ENCODE measurements at places on chromosomes 7 and 10.

DNA sequence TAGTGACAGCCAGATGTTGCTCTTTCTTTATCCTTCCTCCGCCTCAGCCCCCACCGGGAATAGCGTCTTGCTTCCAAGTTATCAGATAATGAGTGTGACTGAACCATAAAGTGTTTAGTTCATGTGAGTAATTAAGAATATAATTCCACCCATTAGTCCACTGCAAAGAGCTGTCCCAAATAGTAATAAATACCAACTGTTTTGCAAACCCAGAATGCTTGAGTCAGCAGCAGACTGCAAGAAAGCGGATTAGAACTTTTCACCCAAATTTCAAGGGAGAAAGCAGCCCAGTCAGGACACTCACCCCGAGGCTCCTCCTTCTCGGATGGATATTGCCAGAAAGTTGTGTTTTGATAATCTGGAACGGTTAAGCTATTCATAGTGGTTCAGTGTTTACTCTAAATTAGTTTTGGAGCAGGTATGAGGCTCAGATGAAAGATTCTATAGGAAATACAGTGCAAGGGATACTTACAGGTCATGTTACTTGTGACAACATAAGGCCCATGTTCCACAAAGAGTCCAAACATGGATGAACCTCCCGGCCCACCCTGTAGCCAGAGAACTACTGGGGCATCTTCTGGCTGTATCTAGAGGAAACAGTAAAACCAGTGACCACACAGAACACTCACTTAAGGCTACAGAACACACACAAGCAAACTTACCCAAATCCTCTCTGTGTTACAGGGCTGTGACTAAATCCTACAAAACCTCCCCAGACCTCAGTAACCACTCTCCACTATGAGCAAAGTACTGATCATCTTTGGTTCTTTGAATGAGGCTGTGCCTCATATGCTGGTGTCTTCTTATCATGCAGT, 50.5 kb downstream of the CPVL start:
- DNase-seq, result no peak

- DNase-seq, result no peak
Measured at GRCh38 chr7:102473271-102473991, 5.3 kb downstream of the POLR2J start.

GRCh38 chr10:63114031-63114814, 18.9 kb upstream of the NRBF2 start:
- DNase-seq, result no peak

GRCh38 chr7:30898411-30898810, 13.2 kb upstream of the AQP1 start:
- no peak for DNase-seq

DNA sequence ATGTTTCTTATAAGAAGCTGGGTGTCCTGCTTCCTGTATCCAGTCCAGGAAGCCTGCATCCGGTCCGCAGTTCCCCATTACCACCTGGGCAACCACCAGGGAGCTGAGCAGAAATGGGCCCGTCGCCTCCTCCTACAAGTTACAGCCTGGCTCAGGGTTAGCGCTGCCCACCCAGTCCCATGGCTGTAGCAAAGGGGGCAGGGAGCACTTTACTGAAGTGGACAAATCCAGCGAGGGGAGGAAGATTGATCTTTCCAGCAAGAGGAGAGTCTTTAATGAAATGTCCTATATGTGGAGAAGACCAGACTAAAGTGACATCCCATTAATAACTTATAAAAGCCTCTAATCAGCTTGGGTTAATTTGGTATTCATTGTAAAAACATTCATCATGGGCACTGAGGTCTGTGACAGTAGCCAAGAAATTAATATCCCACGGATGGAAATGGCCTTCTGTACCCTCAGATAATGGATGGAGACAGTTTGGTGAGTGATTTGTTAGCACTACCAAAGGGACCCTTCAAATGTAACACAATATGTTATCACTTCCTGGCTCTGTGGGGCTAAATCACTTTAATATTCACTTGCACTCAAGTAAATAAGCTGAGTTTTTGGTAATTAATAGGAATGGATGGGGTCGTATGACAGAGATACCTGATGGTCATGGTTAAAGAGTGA, 323.4 kb downstream of the PAXIP1 start:
- DNase-seq, result no peak

GRCh38 chr10:5373307-5373706, 8.5 kb downstream of the UCN3 start:
- no peak for DNase-seq

DNA sequence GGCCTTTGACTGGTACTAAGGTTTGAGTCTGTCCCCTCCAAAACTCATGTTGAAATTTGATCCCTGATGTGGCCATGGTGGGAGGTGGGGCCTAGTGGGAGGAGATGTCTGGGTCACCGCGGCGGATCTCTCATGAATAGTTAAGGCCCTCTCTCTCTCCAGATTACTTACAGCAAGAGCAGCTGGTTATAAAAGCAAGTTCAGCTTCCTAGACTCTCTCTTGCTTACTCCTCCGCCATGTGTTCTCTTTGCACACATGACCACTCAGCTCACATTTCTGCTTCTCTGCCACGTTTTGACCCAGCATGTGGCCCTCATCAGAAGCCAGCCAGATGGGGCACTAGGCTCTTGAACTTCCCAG, 29.9 kb upstream of the ZMIZ1 start:
- DNase-seq, result no peak

DNA sequence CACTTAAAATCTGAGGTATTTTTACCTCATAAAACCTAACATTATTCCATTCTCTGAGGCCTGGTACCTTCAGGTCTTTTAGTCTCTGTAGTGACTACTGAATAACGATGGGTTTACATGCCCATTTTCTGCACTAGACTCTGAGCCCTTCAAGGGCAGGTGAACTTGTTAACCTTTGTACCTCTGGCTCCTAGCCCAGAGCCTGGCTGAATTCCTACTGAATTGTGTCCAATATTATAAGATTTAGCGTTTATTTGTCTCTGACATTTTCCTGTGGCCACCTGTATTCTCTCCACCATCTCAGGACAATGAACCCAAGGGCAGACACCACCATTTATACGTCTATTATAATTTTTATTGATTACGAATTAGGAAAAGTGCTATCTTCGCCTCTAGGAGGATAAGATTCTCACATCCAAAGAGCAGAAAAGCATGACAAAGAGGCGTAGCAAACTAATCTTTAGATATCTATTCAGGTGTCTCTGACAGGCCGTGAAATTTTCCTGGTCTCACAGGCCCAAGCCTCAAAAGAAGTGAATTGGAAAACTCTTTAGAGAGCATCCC, 27.9 kb upstream of the HNRNPH3 start:
- DNase-seq, result no peak

DNA sequence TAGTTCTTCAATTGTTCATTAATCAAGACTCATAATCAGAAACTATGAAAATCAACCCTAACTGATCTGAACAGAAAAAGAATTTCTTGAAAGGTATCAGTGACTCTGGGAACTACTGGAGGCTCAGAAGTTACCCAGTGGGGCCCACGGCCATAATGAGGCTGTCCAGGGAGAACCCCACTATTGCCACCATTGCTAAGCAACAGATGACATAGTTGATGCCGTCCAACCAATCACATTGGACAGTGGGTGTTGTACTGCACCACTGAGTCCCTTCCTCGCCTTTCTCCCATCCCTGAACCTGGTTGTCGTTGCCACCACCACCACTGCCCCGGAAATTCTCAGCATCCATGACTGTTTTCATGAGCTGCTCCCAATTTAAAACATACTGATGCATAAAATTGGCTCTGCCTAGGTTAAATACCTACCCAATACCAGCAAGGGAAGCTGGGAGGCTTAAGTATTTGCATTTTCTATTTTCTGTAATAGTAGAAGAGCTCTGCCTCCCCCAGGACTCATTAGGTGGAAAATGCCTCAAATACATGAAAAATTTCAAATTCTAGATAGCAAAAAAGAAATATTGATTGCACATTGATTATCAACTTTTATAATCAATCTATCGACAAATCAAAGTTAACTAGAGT, 26.7 kb upstream of the USP6NL start:
- DNase-seq, result no peak

DNA sequence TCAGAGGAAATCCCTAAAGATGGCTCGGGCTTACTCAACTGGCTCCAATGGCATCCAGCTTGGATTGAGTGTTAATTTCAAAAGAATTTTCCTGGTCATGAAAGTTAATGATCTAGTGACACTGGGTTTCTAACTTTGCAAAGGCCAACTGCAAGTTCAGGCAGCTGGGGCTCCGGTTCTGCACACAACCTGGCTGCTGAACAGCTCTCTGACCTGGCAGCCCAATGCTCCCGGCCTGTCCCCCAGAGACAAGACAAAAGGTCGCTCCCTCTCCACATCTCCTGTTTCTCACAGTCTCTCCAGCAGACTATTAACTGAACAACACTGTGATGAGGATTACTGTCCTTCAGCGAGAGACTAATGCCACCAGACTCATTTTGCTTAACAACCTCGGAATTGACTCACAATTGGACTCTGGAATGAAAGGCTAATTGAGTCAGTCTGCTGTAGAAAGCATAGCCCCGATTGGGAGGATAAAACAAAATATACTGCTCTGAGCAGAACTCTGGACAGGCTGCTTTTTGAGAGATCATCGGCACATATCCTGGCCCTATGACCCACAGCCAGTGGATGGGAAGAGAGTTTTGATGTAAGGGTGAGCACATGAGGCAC, 174.5 kb downstream of the GFRA1 start:
- DNase-seq, result no peak

- DNase-seq, result no peak
Measured at GRCh38 chr7:121575194-121575765, 179.2 kb upstream of the FAM3C start.

- DNase-seq, result no peak
Measured at GRCh38 chr7:74587435-74588126, 69.9 kb upstream of the GTF2I start.

- DNase-seq, result no peak
Measured at GRCh38 chr7:87173471-87173870, 21.2 kb downstream of the DMTF1 start.

GRCh38 chr10:119834188-119834587, 38.5 kb downstream of the MCMBP start:
- no peak for DNase-seq

- no peak for DNase-seq
Measured at GRCh38 chr7:141738592-141739013, 445 bp downstream of the SSBP1 start.

- DNase-seq, result no peak
Measured at GRCh38 chr7:107180378-107180777, 11.6 kb downstream of the HBP1 start.

DNA sequence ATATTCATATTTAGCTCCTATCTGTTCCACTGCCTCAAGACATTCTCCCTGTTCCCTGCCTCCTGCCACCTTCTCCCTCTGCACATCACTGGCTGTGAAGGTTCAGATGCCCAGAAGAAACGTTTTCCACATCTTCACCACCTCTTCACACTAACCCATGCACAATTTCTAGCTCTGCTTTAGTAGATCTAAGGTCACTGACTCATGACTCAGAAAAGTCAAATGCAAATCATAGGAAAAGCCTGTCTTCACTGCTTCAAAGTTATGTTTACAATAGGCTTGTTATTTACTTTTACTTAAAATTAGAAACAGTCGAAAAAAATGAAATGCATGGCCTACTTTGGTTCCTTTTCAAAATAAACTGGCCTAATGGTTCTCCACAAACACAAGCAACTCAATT, 2.5 kb downstream of the SCRN1 start:
- no peak for DNase-seq

DNA sequence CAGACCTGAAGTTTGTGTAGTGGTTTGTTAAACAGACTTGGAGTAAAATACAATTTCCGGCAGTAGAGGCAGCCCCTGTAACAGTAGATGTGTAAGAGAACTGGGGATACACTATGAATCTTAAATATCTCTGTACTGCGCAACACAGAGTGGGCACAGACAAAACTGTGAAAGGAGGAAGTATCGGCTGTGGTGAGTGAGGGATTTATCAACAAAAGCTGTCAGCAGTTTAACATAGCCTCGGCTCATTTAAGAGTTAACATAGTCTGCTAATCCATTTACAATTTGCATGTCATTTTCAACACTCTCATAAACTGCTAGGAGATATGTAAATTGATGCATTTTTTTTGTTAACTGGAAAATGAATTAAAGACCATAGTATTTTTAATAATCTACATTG, 225.2 kb downstream of the ZWINT start:
- no peak for DNase-seq

- no peak for DNase-seq
Measured at GRCh38 chr7:121966276-121966934, 93.4 kb downstream of the PTPRZ1 start.

DNA sequence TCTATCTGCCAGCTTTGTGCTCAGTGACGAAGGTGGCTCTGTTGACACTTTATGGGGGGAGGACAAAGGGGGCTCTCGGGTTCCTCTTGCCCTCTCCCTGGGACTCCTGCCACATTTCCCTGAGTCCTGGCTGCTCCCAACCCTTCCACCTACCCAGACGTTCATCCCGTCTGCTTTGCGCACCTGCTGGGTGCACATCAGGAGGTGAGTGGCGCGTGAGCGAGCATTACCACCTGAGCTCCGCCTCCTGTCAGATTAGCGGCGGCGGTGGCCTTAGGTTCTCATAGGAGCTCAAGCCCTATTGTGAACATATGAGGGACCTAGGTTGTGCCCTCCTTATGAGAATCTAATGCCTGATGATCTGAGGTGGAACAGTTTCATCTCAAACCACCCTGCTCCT, 137.2 kb downstream of the DYNC2I1 start:
- DNase-seq, result no peak

GRCh38 chr7:120725376-120726039, 132.4 kb downstream of the TSPAN12 start:
- DNase-seq, result peak; percentile 58

DNA sequence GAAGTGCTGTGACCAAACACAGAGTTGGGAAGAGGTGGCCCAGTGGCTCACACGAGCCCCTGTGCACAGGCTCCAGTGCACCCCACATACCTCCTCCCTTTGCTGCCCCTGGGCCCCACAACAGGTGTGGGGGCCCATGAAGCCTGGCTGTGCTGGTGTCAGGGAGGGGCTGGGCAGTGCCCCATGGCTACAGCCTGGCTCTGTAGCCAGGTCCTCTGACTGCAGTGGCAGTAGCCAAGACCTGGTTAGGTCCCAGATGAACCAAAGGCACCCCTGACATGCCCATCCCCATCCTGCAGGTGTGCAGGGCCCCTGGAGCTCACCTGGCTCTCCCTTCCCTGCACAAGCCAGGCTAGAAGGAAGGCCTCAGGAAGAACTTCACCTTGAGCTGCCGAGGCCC, 176.3 kb downstream of the GRID1 start:
- no peak for DNase-seq

DNA sequence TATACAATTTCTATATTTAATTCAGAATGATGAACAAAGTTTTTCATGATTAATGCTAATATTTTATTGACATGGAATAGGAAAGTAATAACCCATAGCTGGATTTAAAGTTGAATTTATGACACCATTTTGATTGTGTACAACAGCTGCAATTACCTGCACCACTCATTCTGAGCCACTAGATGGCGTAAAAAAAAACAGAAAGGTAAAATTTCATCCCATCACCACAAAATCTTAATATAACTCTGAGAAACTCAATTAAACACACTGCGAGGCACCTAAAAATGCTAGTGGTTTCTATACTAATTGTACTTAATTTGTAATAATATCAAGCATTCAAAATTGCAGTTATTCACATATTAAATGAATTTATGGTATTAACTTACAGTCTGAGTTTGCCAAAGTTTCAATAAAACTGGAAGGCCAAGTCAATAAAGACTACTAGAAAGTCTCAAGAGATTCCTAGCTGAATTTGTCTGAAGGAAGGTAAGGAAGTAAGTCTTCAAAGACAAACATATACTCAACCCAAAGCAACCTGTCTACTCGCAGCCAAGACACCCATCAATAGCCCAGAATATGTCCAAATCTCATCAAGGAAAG, 182.5 kb downstream of the SKAP2 start:
- peak; percentile 12 for DNase-seq

- DNase-seq, result no peak
Measured at GRCh38 chr7:55066524-55066923, 47.7 kb downstream of the EGFR start.

- DNase-seq, result no peak
Measured at GRCh38 chr10:73884017-73884416, 9.7 kb upstream of the CAMK2G start.
